Activated naive CD8-positive, alpha-beta T cell treated with anti-CD3 and anti-CD28 coated beads for 36 hours (primary cell): ENCODE measurements at places on chromosomes 7 and 10.
A peak's percentile ranks its signal among the peaks of the same experiment; 100 is the strongest.

- DNase-seq: no peak
Observed at GRCh38 chr7:92397542-92397941, 49.7 kb upstream of the GATAD1 start.

GRCh38 chr7:129072479-129073011 is 17.6 kb upstream of the TNPO3 start:
- DNase-seq: no peak

DNA sequence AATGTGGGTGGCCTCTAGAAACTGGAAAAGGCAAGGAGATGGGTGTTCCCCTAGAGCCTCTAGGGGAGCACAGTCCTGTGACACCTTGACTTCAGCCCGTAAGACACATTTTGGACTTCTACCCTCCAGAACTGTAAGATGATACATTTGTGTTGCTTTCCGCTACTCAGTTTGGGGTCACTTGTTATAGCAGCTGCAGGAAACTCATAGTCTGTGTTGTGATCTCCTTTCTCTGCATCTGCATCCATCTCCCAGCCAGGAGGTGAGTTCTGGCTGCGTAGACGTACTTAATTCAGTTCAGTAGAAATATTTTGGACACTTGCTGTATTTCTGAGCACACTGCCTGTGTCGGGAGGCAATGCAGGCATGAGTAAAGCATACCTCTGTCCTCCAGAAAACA is 29.3 kb upstream of the DMBT1 start:
- no peak for DNase-seq

- no peak for DNase-seq
Observed at GRCh38 chr7:4430227-4430626, 251.9 kb upstream of the FOXK1 start.

DNA sequence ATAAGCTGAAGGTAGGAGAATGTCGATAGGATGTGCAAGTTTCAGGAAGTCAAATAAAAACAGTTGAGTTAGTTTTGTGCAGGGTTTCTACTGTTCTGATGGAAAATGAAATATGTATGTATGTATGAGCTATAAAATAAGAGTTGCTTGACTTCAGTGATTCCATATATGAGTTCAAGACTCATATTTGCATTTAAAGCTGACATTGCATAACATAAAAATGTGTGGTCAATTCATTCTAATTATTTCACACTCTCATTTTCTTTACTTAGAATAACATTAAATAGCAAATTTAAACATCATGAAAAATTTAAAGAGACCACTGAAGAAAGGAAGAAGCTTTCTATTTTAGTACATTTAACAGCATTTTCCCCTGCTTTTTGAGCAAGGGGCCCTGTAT is 37.8 kb downstream of the IFIT5 start:
- DNase-seq: no peak

DNA sequence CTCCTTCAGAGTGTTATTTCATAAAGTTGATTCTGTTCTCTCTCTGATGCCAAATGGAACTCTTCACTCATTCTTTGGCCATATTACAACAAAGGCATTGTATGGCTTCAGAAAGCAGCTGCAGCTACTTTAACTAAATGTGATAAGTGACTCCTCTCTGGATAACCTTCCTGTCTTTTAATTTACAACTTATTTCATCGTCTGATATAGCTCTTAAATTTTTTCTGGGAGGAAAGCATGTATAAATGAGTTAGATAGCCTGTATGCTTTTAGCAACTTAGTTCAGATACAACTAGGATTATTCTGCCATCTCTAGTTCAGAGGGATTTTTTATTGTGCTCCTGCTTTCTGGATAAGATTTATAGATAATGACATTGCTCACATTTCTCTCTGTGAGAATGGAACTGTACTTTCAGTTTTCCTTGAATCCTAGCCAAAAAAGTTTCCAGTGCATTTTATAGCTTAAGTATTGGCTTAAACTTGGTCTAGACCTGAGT is 57.5 kb downstream of the KLHDC10 start:
- no peak for DNase-seq

- no peak for DNase-seq
Observed at GRCh38 chr7:754531-755412, 27.7 kb upstream of the PRKAR1B start.

DNA sequence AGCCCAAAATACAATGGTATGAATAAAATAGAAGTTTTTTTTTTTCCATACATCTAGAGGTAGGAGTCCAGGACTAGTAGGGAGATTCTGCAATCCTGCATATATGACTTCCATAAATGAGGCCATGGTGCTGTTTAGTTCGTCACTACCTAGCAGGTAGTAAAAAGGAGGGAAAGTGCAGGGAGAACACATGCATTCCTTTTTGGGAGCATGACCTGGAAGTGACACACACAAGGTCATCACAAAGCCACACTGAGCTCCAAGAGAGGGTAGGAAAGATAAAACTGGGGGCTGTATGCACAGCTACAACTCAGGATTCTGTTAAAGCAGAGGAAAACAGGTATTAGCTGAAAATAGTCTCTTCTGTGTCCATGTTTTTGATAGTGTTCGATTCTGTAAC is 2.2 kb downstream of the CROT start:
- DNase-seq: no peak

DNA sequence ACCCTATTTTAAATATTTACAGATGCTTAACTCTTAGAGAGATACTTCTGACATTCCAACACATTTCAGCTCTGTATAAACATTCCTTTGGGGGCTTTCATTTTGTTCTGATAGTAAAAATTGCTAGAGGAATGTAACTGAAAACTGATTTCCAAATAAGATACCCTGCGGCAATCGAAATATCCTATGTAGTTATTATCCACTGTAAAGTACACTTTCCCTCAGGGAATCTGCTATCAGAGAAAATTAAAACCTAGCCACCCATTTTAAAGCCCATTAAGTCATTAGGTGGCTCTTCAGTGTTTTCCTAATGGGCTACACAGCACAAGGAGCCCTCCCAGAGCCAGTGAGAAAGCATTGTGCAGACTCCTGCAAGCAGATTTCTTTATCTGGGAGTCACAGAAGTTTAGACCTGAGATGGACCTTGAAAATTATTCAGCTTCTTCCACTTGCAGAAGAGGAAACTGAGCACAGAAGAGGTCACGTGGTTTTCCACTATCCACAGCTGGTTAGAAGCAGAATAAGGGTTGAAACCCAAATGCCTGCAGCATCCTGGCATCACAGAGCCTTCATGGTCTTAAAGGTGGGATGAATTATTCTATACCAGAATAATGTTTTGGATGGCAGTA is 12.6 kb upstream of the CPVL start:
- DNase-seq: no peak

GRCh38 chr7:87312215-87312865 is 33.1 kb upstream of the CROT start:
- peak; percentile 40 for DNase-seq

- no peak for DNase-seq
Observed at GRCh38 chr10:88848499-88848898, 3.1 kb downstream of the ANKRD22 start.

DNA sequence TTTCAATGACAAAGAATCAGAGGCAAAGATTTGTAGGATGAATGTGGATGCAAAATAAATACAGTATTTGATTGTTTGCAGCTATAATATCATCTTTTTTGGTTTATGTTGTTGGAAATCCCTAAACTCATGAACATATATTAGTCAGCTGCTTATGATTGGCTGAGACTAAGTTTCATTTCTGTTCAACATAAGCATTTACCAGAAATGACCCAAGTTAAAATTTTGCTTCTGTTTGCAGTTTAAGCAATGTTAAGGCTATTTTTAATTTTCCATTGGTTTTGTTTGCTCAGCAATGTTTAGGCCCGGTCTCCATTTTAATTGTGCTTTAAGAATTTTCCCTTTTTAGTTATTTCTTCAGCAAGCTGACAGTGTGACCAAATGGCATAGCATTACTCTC is 22.0 kb downstream of the GIMAP6 start:
- DNase-seq: no peak

DNA sequence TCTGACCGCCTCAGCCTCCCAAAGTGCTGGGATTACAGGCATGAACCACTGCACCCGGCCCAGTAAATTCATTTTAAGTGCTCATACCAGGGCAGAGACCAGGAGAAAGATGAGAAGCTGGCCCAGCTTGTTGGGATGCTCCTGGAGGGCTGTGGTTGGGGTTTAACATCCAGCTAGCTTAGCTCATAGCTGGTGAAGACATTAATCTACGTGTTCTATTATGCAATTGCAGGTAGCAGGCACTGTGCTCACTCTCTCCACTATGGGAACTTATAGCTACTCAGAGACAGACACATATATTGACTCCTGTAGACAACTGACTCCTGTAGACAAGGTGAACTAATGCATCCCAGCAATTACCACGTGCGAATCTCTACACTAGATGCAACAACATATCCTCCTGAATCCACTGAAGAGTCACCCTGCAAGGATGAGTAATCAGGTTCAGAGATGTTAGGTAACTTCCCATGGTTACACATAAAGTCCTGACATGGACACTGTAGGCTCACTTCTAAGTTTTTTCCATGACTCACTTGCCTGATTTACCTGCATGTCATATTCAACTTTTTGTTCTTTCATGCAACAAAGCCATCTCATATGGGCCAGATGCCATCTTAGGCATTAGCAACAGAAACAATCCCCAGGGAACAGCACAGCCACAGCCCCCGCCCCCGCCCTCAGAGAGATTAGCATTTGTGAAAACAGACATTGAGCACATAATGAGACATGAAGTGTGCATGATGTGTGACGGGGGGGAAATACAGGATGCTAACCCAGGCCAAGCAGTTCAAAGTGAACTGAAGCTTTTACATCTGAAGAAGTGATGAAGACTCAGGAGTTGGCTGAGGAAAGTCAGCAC is 37.2 kb downstream of the ERLIN1 start:
- DNase-seq: peak; percentile 27

- no peak for DNase-seq
Observed at GRCh38 chr7:81447351-81447952, 322.4 kb downstream of the HGF start.
